ENCODE measurements at places on chromosomes 3 and 15.

GRCh38 chr15:67381416-67382045, 126.9 kb downstream of the IQCH start:
- DNase-seq: no peak

- no peak for DNase-seq
Observed at GRCh38 chr15:89157061-89157460, 64.3 kb downstream of the RLBP1 start.

- no peak for DNase-seq
Observed at GRCh38 chr3:98027085-98027446, 8.0 kb downstream of the GABRR3 start.

- no peak for DNase-seq
Observed at GRCh38 chr15:70248116-70249025, 150.7 kb upstream of the TLE3 start.

GRCh38 chr3:157317895-157318294, 118.8 kb upstream of the PTX3 start:
- DNase-seq: no peak

DNA sequence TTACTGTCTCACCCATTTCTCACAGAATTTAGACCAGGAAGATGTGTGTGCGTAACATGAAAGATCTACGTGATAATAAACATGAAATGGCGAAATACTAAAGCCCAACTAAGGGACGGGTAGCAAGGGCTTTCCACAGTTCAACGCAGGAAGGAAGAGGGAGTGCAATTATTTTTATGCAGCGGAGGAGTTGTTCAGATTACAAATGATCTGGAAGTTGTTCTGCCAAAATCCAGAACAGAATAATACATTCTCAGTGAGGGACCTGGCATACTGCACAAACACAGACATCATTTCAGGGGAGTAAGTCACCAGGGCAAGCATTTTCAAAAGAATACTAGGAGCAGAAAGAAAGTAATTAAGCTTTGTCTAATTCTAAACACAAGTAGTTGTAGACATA, 133.6 kb upstream of the RAP2B start:
- no peak for DNase-seq

GRCh38 chr3:72523429-72524151, 324.7 kb downstream of the SHQ1 start:
- DNase-seq: no peak

DNA sequence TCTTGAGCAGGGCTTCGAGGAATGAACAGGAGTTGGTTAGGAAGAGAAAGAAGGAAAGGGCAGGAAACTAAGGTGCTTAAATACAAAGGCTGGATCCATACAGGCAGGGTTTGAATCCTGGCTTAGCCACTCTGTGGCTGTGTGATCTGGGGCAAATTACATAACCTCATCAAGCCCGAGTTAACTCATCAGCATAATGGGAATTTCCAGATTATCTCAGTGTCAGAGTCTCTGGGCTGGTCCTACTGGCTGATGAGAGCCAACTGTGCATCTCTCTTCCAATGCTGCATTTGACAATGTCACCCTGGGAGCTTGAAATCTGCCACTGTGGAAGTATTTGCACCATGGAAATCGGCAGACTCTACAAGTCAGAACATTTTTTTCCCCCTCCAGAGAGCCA, 83.8 kb upstream of the SLC6A6 start:
- no peak for DNase-seq

GRCh38 chr3:101256511-101256910, 63.9 kb downstream of the IMPG2 start:
- no peak for DNase-seq

- no peak for DNase-seq
Observed at GRCh38 chr15:76894174-76894573, 11.0 kb downstream of the SCAPER start.

GRCh38 chr3:76442374-76442915, 597.5 kb upstream of the ROBO2 start:
- no peak for DNase-seq

DNA sequence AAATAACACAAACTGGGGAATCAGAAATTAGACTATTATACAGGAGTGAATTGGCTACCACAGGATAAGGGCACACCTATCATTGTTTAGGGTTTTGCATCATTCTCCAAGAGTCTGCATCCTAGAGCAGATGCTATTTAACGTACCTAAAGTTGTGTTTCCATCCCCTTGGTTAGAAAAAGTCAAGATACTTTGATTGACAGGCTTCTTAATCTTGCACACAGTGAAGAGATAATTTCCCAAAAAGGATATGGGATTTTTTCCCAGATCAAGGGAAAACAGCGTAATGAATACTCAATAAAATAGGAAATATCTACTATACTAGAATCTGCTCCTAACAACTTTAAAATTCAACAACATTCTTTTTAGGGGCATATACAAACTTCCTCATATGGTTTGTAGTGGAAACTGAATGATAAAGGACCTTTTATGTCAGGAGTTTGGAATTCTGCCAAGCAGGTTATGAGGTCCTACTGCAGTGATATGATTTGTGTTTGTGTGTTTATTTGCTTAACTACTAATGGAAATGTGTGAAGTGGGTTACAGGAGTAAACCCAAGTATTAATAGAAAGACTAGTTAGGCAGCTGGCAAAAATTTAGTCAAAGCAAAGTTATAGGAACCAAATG, 124.1 kb upstream of the MME start:
- DNase-seq: no peak

- DNase-seq: peak; percentile 80
Observed at GRCh38 chr3:52983336-52983807, 62.5 kb downstream of the SFMBT1 start.

DNA sequence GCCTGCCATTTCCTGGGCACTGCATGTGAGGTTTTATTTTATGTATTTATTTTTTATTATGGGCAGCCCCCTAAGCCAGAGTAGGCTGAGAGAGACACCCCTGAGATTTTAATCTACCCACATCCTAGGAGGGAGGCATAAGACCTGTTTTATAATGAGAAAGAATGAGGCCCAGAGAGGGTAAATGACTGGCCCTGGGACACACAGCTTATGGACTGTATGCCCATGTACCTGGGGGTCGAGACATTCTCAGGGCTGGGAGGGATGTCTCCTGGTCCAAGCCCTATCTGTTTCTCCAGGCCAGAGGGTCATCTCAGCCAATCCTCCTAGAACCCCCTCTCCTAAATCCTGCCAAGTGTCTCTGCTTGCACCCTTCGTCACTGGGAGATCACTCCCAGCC, 6.1 kb downstream of the PLXND1 start:
- no peak for DNase-seq

DNA sequence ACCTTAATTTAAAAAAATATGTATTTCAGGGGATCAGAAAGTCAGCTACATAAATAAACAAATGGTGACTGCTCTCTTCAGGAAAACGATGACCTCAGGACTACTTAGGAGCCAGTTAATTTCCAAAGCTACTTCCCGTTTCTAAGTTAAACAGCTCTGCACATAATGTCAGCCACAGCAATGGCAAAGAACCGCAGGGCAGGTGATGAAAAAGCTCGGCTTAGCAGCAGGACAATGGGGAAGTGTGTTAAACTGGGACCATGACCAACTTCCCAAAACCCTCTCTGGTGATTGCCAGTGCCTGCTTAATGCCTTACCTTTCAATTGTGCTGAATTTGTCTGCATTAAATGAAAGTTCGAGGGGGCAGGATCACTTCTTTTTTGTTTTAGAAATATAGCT, 258.9 kb downstream of the FHIT start:
- no peak for DNase-seq

GRCh38 chr3:66425032-66425431, 75.8 kb downstream of the LRIG1 start:
- no peak for DNase-seq

- no peak for DNase-seq
Observed at GRCh38 chr3:197490098-197491058, 65.4 kb downstream of the BDH1 start.

DNA sequence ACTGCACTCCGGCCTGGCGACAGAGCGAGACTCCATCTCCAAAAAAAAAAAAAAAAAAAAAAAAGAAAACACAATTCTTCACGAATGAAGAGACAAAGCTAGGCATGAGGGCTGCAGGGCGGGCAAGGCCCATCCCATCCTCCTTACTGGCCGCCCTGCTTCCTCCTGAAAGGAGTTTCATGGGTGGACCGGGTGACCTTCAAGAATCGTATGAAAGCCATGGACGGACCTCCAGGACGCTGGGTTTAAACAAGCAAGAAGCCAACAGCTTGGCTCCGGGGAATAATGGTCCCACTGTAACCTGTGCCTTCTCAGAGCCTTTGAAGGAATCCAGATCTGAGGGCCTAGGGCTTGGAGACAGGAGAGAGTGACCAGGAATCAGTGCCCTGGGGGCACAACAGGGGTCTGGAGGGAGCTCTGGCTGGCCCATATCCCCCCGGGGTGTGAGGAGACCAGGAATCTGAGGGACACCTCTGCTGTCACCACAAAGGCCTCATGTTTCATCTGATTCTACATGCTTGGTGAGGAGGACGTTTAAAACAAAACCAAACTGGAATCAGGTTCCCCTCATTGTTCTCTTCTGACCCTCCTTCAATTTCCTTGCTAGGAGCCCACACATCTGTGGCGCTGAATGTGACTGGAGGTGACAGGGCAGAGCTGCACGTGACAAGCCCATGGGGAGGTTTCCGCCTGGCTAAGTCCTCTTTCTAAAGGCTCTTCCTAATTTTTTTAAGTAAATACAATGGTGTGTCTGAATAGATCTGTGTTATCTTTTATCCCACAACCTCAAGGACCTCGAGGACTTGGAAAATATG, 46.1 kb downstream of the WHAMM start:
- DNase-seq: peak; percentile 14

DNA sequence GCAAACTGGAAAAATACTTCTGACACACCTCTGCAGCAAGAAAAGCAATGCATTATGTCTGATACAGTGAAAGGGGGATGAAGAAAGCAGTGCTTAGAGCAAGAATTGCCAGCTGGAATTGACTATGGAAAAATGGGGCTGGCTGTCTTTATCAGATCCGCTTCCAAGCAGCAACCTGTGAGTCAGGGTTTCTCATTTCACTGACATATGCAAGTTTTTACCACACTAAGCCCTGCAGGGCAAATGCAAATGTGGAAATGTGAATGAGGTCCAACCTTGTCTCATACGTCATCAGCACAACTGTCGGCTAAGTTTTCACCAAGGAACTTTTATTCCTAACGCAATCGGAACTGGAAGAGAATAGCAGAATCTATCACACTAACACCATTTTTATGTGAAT, 172.5 kb upstream of the GADL1 start:
- no peak for DNase-seq

DNA sequence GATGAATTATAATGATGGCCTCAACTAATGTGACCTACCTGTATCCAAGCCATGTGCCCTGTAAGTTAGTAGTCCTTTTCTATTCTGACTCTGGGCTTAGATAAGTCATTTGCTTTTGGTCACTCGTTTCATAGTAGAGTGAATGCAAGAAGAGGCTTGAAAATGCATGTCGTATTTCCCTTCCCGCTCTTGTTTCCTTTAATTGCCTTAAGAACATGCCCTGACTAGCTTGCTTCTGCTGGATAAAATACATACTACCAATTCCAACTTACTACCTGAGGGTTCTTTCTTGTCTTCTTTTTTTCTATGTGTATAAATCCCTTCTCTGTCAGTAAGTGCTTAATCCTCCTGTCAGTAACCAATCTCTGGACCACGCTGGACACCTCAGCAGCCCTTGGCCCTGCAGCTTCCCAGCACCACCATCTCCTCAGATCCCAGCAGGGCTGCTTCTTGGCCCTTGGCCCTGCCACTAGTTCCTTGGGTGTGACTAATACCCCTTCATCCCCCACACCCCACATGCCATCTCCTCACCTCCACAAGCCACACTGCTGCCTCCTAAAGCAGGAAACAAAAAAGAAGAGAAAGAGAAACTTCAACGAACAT, 771.7 kb downstream of the IGSF11 start:
- no peak for DNase-seq

DNA sequence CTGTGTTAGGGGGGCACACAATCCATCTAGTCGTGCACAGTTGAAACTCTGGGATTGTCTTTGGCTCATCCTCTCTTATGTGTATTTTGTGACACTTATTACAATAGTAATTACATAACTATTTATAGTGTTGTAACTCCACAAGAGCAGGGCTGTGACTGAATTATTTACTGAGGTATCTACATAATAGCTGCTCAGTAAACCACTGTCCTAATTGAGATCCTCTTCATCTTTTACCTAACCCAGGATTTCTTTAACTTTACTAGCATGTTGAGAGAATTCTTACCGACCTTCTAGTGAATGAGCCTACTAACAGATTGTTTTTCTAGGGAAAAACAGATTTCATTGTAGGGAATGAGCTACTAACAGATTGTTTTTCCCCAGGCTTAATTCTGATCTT, 11.1 kb downstream of the KLHL18 start:
- DNase-seq: no peak

DNA sequence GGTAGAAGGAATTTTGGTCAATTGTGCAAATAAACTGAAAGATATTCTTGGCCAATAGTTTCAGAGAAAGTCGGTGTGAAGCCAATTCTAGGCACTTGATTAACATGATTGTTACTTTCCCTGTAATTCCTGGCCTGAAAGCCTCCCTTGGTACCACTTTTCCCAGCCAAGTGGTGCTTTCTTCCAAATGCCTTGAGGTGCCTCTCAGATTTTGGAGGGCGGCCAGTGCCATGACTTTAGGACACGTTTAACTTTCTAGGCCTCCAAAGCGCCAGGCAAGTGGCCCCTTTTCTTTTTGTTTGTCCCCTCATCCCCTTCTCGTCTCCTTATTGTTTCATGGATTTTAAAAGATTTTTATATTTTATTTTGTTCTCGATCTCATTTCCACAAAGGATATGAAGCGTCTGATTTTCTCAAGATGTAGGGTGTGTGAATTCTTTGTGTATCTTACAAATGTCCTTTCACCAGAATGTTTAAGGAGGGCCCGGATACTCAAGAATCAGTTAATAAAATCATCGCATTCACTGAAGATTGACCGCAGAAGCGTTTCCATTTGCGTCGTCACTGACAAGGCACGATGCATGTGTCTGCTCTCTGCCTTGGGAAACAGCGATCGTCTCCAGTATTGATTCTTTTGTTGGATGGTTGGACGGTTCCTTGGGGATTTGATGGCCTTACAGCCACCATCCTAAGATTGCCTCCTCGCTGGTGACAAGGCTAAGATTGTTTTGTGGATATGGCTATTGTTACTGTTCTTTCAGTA, 87.8 kb downstream of the ASB7 start:
- DNase-seq: no peak

DNA sequence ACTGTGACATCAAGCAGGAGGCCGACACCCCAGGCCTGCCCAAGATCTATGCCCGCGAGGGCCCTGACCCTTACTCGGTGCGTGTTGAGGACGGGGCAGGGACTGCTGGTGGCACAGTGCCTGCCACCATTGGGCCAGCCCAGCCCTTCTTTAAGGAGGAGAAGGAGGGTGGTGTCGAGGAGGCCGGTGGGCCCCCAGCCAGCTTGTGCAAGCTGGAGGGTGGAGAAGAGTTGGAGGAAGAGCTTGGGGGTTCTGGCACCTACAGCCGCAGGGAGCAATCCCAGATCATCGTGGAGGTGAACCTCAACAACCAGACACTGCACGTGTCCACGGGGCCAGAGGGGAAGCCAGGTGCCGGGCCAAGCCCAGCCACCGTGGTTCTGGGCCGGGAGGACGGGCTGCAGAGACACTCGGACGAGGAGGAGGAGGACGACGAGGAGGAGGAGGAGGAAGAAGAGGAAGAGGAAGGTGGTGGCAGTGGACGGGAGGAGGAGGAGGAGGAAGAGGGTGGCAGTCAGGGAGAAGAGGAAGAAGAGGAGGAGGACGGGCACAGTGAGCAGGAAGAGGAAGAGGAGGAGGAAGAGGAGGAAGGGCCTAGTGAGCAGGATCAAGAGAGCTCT, 5.4 kb downstream of the ZBTB47 start:
- no peak for DNase-seq

Data from activated naive CD4-positive, alpha-beta T cell treated with anti-CD3 and anti-CD28 coated beads, Interleukin-2, amount 10 ng/mL, durations not matched to agents 7 days and 5 days (primary cell).